A549 treated with AZD2906 at 1 μM for 4 hours (cell line): ENCODE measurements at places on chromosomes 11 and 22. TPM values are rescaled to one million over a fixed set of nuclear protein-coding genes. Genes with fewer than 3 reads are reported as not detected.

Gene C11orf87
- 0.01 to 0.02 TPM (median 0.01 TPM) in 4 of 5 replicates, not detected in the other for total RNA-seq

Gene PPFIBP2
- 8.1 to 10.5 TPM (median 9.6 TPM) in 5 replicates for total RNA-seq

Gene OR4P4
- total RNA-seq, result not detected in 5 replicates

Gene RBFOX2
- 22.7 to 27.3 TPM (median 26.4 TPM) in 5 replicates for total RNA-seq

Gene CRYBB1
- not detected in 5 replicates for total RNA-seq

Gene CDON
- 1.6 to 2.6 TPM (median 1.9 TPM) in 5 replicates for total RNA-seq

Gene DDI1
- total RNA-seq, result not detected in 5 replicates

Gene FXYD6
- 0.16 to 0.55 TPM (median 0.28 TPM) in 5 replicates for total RNA-seq

Gene WBP2NL
- total RNA-seq, result 0.06 to 0.13 TPM (median 0.06 TPM) in 4 of 5 replicates, not detected in the other

Gene C11orf16
- total RNA-seq, result not detected in 5 replicates

Gene TSKU
- total RNA-seq, result 120 to 156 TPM (median 152 TPM) in 5 replicates

Gene BCO2
- 0.70 to 1.5 TPM (median 0.96 TPM) in 5 replicates for total RNA-seq

Gene ANGPTL5
- 0.08 to 0.16 TPM (median 0.14 TPM) in 5 replicates for total RNA-seq

Gene SEC14L6
- not detected in 5 replicates for total RNA-seq

Gene LRRC32
- total RNA-seq, result 0.13 to 0.46 TPM (median 0.28 TPM) in 5 replicates

Gene HOATZ
- total RNA-seq, result not detected in 5 replicates

Gene SULT4A1
- not detected in 5 replicates for total RNA-seq

Gene AMPD3
- total RNA-seq, result 6.5 to 7.6 TPM (median 7.0 TPM) in 5 replicates

Gene POTEH
- not detected in 5 replicates for total RNA-seq

Gene MUC5B
- 1.6 to 4.1 TPM (median 2.2 TPM) in 5 replicates for total RNA-seq

Gene BBS1
- 8.9 to 10.5 TPM (median 9.4 TPM) in 5 replicates for total RNA-seq

Gene APOL6
- total RNA-seq, result 1.1 to 1.7 TPM (median 1.2 TPM) in 5 replicates

Gene KMT2A
- total RNA-seq, result 10.1 to 15.4 TPM (median 11.7 TPM) in 5 replicates

Gene CFAP300
- 5.2 to 6.5 TPM (median 5.6 TPM) in 5 replicates for total RNA-seq

Gene SAA4
- not detected in 5 replicates for total RNA-seq

Gene NPAS4
- not detected in 5 replicates for total RNA-seq

Gene MYEOV
- 119 to 131 TPM (median 123 TPM) in 5 replicates for total RNA-seq

Gene KIRREL3
- 9.0 to 11.2 TPM (median 10.4 TPM) in 5 replicates for total RNA-seq

Gene LMNTD2
- 1.4 to 3.0 TPM (median 2.9 TPM) in 5 replicates for total RNA-seq

Gene HEPN1
- not detected in 5 replicates for total RNA-seq

Gene KIAA1671
- 9.0 to 12.4 TPM (median 10.5 TPM) in 5 replicates for total RNA-seq

Gene CCDC87
- total RNA-seq, result 0.34 to 0.58 TPM (median 0.49 TPM) in 5 replicates

Gene ROM1
- total RNA-seq, result 3.6 to 4.3 TPM (median 4.0 TPM) in 5 replicates

Gene LRRC56
- total RNA-seq, result 0.65 to 1.1 TPM (median 0.94 TPM) in 5 replicates

Gene FOSL1
- total RNA-seq, result 97.3 to 161 TPM (median 118 TPM) in 5 replicates

Gene FDX1
- total RNA-seq, result 15.0 to 17.9 TPM (median 16.9 TPM) in 5 replicates

Gene IGSF22
- total RNA-seq, result not detected in 5 replicates

Gene OR51B2
- total RNA-seq, result not detected in 5 replicates

Gene UPK3A
- not detected in 5 replicates for total RNA-seq

Gene PANX3
- not detected in 5 replicates for total RNA-seq

Gene ACTN3
- 0.02 to 0.10 TPM (median 0.09 TPM) in 4 of 5 replicates, not detected in the other for total RNA-seq

Gene PLA2G3
- total RNA-seq, result not detected in 5 replicates

Gene SYVN1
- 29.0 to 41.9 TPM (median 39.5 TPM) in 5 replicates for total RNA-seq

Gene MMP26
- total RNA-seq, result not detected in 5 replicates

Gene FADS3
- total RNA-seq, result 57.6 to 92.9 TPM (median 87.8 TPM) in 5 replicates
